ENCODE measurements at places on chromosomes 6 and 20.

- no peak for DNase-seq
These were observed 146.6 kb upstream of the LAMP5 start for GRCh38 chr20:9367746-9368145.

- DNase-seq = peak; percentile 72
These were observed 1.3 kb downstream of the TAPBP start for GRCh38 chr6:33312361-33313104.

DNA sequence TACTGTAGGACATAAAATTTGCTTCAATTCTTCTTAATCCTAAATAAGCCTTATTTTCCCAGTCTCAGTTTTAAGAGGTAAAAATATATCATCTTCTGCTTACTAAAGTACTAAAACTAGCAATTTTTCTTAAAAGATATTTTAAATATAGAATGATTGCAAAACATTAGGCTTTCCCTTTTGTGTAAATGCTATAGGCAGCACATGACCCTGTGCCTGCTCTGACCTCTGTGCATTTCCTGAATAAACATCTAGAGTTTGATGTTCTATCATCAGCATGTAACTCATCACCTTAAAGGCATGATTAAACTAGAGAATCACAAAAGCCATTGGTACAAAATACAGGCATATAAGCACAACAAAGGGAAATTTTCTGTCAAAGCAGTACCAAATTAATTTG lies 422.7 kb downstream of the TFAP2B start:
- DNase-seq = no peak

DNA sequence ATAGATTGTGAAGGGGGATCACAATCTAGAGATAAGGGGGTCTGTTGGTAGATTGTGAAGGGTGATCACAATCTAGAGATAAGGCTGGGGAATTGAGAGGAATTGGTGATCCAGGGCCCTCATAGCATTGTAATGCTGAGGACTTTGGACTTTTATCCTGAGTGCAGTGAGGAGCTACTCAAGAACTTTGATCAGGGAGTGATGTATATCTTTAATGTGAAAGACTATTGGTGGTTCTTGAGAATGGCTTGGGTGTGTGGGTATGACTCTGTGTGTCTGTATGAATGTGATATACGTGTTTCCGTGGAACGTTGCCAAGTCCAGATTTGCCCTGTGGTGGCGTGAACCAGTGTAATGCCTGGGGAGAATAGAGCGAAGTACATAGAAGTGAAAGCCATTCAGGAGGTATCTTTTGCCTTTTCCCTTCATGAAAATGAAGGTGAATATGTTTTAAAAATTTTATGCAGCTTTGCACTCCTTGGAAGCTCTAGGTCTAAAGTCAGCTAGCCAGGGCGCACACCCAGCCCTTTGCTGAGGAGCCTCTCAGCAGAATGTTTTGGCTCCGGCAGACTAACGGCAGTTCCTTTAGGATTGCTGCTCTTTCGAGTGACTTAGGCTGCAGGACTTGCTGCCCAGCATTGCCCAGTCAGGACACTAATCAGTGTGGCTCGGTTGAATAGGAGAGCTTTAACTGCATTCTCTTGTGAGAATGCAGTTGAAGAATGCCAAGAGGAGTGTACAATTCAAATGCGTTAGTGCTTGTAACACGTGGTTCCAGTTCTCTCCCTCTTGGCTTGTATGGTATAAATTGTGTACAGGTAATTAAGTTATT lies 3.5 kb downstream of the ZFAND3 start:
- DNase-seq = no peak

GRCh38 chr6:6758915-6759654 lies 170.6 kb downstream of the LY86 start:
- DNase-seq = no peak

GRCh38 chr6:30041221-30041620 lies 19.8 kb upstream of the POLR1H start:
- no peak for DNase-seq

- no peak for DNase-seq
These were observed 2.8 kb downstream of the HMGA1 start for GRCh38 chr6:34239500-34239825.

DNA sequence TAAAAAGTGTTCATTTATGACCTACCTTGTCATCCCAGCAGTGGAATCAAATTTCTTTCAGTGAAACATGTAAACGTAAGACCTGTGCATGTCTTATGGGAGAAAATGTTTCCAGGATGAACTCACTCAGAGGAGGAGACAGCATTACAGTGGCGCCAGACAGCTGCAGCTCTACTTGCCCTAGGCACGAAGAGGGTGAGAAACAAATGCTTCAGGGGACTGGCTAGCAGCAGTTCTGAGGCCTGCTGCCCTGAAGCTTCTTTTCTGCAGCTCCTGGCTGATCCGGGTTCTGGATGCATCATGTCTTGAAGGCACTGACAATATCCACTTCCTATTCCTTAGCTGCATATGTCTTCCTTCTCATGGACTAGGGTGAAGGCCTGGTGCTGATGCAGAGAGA lies 120.2 kb downstream of the QRSL1 start:
- DNase-seq = no peak

- DNase-seq = no peak
These were observed 434.6 kb downstream of the LMBRD1 start for GRCh38 chr6:69362209-69362608.

- no peak for DNase-seq
These were observed 75.1 kb downstream of the MYO6 start for GRCh38 chr6:75824160-75824559.

GRCh38 chr6:106910999-106911949 lies 63.3 kb downstream of the CD24 start:
- no peak for DNase-seq

GRCh38 chr6:9563568-9563967 lies 851.3 kb downstream of the TFAP2A start:
- no peak for DNase-seq

GRCh38 chr6:120854583-120854982 lies 479.7 kb downstream of the TBC1D32 start:
- DNase-seq = no peak

DNA sequence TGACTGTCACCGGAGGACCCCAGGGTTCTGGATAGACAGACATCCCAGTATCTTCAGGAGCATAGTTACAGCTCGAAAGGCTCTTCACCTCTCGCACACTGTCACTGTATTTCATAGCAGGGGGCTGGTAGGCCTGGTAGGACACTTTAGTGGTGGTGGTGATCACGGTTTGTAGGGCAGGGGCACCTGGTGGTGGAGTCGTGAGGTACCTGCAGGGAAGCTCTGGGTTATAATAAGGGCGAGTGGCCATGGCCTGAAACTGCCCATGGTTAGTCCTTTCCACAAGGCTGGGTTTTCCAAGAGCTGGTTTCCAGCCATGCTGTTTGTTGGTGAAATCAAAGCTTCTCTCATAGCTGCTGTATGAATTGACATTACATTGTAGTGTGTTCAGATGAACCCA lies 7.6 kb downstream of the GCM2 start:
- DNase-seq = no peak

- DNase-seq = no peak
These were observed 105.8 kb downstream of the SLC35B3 start for GRCh38 chr6:8329562-8329961.

- no peak for DNase-seq
These were observed 94.3 kb downstream of the CDC5L start for GRCh38 chr6:44481760-44482159.

- DNase-seq = no peak
These were observed 153.4 kb downstream of the COL12A1 start for GRCh38 chr6:75052491-75052890.

DNA sequence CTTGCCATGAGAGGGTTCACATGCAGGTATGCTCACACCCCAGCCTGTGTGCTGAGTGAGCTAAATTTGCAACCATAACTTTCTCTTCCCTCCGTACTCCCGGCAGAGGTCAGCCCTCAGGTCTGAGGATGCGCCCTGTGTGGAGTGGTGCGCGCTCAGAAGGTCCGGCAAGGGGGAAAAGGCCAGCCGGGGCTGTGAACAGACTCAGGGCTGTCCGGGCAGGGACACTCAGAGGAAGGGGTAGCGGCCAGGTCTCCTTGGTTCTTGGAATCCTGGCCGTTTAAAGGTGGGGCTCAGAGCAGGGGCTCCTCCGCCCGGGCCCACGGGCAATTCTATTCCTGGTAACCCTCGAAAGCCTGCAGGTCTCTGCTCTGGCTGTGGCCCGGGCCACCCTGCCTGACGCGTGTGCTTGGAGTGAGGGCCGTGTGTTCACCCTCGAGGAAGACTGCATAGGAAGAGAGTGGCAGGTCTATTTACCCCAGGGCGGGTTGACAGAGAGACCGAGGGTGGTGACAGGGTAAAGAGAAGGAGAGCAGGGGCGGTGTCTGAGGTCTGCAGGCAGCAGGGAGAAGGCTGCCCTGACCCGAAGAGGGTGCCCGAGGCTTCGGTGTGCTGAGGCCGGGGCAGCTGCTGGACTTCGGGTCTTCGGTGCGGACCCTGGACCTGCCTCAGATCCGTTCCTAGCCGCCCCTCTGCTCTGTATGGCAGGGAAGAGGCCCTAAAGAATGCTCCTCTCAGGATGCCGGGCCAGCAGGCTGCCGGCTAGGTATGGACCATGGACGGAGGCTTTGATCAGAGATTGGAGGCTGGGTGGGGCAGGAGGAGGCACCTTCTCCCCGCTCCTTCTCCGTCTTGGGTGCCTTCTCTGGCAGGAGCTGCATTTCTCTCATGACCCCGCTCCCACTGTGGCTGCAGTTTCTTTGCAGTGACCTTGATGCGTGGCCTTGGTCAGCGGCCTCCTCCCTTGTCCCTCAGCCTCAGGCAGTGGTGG lies 131.1 kb upstream of the ARMC2 start:
- DNase-seq = no peak

DNA sequence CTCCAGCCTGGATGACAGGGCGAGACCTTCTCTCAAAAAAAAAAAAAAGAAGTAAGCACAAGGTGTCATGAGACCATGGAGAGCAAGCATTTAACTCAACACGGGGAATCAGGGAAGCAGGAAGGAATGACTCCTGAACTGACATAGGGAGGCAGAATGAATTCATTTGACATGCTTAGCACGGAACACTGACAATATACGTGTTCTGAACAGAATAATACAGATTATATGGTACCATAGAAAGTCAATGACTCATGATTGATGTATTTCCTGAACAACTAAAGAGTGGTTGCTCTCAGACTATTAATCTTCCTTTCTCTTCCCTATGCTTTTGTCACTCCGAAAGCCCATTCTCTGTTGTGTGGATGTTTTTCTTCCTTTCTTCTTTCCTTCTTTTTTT lies 20.7 kb upstream of the ASIP start:
- DNase-seq = no peak

DNA sequence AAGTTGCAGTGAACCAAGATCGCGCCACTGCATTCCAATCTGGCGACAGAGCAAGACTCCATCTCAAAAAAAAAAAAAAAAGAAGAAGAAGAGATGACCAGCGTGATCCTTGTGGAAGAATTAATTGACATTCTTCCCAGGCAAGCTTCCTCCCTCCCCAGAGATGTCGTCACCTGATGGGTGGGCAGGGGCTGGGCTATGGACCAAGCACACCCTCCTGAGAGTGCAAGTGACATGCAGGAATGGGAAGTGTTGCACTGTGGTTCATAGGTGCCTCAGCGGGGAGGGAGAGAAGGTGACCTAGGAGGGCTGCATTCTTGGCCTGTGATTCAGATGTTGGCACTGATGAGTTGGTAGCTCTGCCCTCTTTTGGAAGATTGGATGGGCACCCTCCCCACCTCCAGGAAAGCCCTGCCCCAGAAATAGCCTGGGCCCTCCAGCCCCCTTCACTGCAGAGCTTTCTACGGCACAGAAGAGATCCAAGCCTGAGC lies 37.8 kb downstream of the TAF8 start:
- no peak for DNase-seq

GRCh38 chr6:99933129-99933528 lies 60.9 kb downstream of the MCHR2 start:
- DNase-seq = no peak

DNA sequence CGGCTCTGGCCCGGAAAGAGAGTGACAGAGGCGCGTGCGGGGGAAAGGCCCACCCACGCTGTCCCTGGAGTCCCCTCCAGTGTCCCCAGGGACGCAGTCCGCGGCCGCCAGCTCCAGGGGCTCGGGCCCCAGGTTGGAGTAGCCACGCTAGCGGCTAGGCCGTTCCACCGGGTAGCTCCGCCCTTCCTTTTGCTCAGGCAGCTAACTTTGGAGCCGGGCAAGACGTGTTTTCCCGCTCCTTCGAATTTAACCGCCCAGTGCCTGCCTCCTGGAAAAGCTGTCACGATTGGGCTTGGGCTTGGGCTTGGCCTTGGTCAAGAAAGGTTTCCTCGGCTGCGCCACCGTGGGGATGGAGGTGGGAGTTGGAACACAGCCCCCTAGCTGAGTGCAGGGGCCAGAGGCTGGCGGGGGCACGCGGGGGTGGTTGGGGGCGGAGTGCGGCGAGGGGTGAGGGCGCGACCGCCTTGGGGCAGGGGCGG lies 4.7 kb downstream of the LINC00237 start:
- no peak for DNase-seq

GRCh38 chr6:11414176-11414963 lies 123.2 kb upstream of the TMEM170B start:
- DNase-seq = no peak

GRCh38 chr6:112300896-112301295 lies 46.2 kb upstream of the RFPL4B start:
- no peak for DNase-seq

GRCh38 chr6:149094156-149094555 lies 223.4 kb upstream of the TAB2 start:
- DNase-seq = no peak

DNA sequence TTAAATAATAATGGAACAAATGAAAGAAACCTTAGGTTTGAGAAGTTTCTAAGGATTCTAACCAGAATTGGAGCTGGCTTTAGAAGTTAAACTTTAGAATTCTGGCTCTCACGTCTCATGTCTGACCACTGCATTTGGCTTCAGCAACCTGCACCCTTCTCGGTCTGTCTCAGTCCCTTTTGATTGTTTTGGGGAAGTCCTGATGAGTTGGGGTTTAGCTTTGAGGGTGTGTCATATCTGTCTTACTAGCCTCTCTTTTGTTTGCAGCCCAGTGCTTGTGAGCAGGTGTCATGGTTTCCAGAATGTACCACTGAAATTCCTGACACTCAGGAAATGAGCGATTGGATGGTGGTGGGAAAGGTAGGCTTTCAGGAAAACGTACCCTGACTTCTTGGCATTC lies 17.0 kb downstream of the CMTR1 start:
- no peak for DNase-seq

GRCh38 chr6:98539741-98540140 lies 294.6 kb upstream of the POU3F2 start:
- no peak for DNase-seq

DNA sequence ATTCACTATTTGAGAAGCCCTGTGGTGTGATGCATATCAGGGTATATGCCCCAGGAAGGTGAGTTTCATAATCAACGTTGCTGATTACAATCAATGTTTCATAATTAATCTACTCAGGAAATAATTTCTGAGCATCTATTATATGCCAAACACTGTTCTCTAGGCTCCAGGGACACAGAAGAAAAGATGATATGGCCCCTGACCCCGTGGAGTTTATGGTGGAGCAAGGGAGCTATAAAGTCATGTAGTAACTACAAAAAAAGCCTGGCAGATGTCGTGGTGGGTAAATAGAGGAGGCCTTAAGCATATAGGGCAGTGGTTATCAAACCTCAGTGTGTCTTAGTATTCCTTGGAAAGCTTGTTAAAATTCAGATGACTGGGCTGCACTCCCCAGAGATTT lies 40.1 kb upstream of the BCAS1 start:
- DNase-seq = no peak

Measured in stimulated activated CD8-positive, alpha-beta memory T cell treated with anti-CD3 and anti-CD28 coated beads, Interleukin-7, amount 100 ng/mL, for 48 hours (primary cell).